ENCODE measurements at places on chromosomes 12 and 14. TPM values are rescaled to one million over a fixed set of nuclear protein-coding genes. Genes with fewer than 3 reads are reported as not detected.

CLEC4D gene
- total RNA-seq: not detected

TAMALIN gene
- 6.5 TPM for total RNA-seq

C12orf75 gene
- 41.2 TPM for total RNA-seq

NYNRIN gene
- 6.4 TPM for total RNA-seq

CLEC2A gene
- total RNA-seq: not detected

AACS gene
- 31.2 TPM for total RNA-seq

FGF23 gene
- total RNA-seq: not detected

SOAT2 gene
- not detected for total RNA-seq

PLA2G1B gene
- total RNA-seq: not detected

RIMBP2 gene
- 0.18 TPM for total RNA-seq
